ENCODE measurements at places on chromosomes 2 and 18.

DNA sequence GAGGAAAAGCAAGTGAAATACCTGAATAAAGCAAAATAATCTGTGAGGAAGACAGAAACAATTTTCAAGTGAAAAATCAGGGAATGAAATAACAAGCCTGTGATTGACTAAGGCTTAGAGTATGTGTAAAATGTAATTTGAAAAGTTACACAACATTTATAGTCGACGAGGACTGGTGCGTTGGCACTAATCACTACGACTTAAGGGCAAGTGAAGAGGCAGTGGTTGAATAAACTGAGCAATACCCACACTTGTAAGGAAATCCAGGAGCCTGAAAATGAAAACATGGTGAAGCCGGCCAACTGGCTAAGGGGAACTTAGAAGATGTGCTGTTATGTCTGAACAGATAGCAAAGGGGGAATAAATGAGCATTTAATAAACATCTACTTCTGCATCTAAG is 13.4 kb downstream of the DOK1 start:
- DNase-seq = no peak

- DNase-seq = no peak
Observed at GRCh38 chr2:230930928-230931555, 6.0 kb upstream of the GPR55 start.

DNA sequence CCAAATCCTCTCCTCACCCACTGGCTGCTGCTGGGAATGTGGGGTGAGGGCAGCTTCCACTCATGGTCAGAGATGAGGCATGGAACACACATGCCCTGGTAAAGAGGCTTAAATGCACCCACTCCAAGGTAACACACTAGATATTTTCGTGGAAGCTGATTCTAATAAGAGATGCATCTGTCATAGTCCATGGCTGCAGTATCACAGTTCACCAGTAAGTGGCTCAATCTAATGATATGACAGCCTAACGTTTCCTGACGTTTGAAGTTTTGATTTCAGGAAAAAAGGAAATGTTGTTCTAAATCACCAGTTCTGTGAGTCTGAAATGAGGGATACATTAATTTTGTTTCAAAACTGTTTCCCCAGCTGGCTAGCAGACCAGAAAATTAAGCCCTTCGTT is 38.2 kb downstream of the LCT start:
- DNase-seq = no peak

- no peak for DNase-seq
Observed at GRCh38 chr18:26383454-26384270, 157.4 kb downstream of the TAF4B start.

GRCh38 chr2:108145557-108146326 is 94.0 kb upstream of the SULT1C3 start:
- no peak for DNase-seq

GRCh38 chr2:43818761-43819160 is 19.9 kb downstream of the ABCG5 start:
- DNase-seq = no peak

DNA sequence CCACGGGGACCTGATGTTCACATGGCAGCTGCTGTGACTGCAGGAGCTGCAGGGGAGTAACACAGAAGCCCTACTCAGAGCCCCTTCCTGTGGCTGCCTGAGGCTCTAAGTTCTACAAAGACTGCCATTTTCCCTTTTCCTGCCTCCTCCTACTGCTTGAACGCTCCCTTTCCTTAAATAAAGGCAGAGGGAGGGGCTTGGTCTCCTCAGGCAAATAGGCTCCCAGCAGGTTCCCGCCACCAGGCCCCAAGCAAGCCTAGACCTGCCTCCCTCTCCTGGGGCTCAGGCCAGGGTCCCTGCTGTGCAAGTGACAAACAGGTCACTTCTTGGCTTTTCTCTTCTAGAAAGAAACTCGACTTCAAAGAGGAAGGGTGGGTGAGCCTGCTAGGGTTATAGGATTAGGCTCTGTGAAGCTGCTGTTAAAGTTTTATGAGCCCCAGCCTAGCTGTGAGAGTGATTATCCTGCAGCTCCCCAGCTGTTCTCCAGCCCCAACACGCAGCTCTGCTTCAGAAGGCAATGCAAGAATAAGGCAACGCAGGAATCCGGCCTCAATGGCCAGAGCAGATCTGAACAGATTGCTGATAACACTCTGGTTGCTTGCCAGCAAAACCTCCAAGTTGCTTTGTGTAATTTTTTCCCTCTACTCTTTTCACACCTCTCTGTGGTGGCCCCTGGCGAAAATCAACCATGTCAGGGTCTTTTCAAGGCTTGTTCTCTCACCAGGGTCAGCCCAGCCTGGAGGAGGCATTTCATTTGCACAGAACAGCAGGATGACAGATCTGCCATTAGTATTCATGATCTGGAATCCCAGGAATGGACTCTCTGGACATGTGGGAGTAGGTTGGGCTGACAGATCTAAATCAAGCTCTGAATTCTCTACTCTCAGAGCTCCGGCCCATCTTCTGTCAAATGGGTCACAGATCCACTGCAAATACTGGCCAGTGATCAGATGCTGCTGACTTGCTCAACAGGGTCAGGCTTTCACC is 71.3 kb downstream of the MRO start:
- DNase-seq = no peak

DNA sequence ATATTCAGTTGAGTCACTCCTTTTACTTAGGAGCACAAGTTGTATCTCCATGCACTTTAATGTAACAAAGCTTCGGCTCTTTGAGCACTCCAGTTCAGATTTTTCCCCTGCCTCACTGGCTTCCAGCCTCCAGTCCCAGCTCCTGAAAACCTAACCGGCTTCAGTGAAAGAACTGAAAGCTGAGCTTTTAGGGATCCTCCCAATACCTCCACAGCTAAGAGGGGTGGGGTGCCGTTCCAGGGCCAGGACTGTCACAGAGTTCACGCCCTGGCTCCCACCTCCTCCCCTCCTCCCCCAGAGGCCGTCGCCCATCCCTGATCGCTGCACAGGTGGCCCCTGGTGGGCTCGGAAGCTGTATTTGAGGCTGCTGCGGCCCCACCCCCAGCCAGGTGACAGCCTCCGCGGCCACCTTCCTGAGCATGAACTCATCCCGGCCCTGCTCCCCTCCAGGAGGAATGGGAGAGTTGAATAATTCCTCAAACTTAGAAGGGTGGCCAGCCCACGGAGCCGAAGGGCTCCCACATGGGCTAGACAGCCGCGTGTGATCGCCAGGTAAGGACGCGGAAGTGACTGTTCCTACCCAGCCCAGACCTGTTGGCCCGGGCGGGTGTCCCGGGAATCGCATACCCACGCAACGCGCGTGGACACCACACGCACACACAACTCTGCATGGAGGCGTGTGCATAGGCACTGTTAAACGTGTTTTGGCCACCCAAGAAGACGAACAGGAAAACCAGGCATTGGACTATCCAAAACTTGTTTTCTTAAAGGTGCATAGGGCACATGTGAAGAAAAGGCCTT is 1.8 kb downstream of the MYO5B start:
- DNase-seq = no peak

DNA sequence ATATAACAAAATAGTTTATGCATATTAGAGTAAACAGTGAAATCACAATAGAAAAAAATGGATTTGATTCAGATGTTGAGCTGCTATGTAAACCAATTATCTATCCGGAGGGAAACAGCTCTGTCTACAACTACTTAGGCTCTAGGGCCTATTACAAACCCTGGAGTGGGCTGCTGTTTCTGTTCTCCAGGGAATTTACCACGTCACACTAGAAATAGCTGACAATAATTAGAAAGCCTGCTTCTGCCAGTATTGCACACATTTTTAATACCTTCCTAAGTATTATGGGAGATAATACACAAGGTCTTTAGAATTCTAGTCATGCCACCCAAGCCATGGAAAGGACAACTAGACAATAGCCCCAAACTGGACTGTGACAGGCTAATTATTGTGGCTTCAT is 411.1 kb downstream of the FIGN start:
- no peak for DNase-seq

DNA sequence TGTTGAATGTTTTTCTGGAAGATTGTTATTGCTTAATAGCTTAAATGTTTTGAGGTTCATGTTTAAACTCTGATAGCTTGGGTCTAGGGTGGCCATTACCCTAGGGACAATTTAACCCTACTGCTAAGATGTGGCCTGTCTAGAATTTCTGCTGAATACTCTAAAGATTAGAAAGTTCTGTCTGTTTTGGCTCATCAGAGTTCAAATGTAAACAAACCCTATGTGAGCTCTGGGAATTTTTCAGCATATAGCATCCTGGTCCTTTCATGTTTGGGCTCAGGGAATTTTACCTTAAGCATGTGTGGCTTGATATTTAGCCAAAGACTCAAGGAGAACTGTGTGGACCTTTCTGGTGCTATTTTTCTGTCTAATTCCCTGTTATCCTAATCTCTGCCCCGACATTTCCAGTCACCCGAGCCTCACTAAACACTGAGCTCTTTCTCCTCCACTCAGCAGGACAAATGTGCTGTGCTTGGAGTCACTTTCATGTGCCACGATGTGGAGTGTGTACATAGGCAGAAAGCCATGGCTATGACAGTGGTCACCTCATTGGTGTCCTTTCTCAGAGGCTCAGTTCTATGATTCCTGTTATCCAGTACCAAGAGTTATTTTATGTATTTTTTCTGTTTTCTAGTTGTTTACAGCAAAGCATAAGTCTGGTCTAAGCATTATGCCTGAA is 492.5 kb upstream of the SPHKAP start:
- DNase-seq = no peak

- no peak for DNase-seq
Observed at GRCh38 chr18:55264108-55264507, 304.8 kb upstream of the CCDC68 start.

GRCh38 chr2:9613291-9613690 is 17.5 kb downstream of the YWHAQ start:
- DNase-seq = no peak

GRCh38 chr18:26277374-26277773 is 51.1 kb downstream of the TAF4B start:
- no peak for DNase-seq

DNA sequence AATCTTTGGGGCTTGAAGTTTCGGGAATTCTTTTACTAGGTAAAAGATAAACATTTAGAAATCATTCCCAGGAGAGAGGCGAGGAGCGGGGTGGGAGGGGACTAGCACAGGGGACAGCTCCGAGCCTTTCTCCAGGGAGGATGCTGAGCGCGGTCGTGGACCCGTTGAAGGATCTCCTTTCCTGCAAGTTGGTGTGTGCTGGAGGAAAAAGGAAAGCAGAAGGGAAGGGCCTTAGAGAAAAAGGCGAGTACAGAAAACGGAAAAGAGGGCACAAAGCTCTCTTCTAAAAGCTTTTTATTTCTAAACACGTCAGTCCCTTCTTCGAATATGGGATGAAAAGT is 640 bp downstream of the SLC39A6 start:
- no peak for DNase-seq

DNA sequence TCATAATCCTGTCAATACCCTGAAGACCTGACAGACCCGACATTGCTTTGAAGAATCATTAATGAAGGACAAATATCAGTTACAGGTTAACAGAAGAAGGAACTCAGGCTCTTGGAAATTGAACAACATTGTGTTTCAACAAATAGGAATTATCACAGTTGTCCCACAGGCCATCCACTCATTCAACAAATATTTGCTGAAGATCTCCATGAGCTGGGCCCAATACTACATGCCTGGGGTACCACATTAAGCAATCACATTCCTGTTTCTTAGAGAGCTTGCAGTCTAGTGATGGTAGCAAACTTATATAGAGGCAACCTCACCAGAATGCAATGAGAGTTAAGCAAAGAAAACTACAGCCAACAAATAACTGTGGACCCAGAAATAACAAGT is 671.6 kb upstream of the ACVR2A start:
- DNase-seq = no peak
